ENCODE measurements at places on chromosomes 4 and X.

- no peak for DNase-seq
Measured at GRCh38 chr4:134147941-134148340, 53.6 kb downstream of the PABPC4L start.

DNA sequence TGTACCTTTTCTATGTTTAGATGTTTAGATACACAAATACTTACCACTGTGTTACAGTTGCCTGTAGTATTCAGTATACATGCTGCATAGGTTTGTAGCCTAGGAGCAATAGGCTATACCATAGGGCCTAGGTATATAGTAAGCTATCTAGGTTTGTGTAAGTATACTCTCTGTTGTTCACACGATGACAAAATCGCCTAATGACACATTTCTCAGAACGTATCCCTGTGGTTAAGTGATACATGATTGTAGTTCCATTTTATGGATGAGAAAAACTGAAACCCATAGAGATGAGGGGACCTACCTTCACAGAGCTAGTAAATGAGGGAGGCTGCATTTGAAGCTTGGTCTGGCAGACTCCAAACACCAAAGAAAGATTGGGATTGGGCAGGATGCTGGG lies 79.4 kb upstream of the EFNB1 start:
- DNase-seq = no peak

- DNase-seq = no peak
Measured at GRCh38 chrX:85627363-85627762, 247.9 kb upstream of the POF1B start.

GRCh38 chr4:22063613-22064012 lies 115.0 kb upstream of the KCNIP4 start:
- no peak for DNase-seq

DNA sequence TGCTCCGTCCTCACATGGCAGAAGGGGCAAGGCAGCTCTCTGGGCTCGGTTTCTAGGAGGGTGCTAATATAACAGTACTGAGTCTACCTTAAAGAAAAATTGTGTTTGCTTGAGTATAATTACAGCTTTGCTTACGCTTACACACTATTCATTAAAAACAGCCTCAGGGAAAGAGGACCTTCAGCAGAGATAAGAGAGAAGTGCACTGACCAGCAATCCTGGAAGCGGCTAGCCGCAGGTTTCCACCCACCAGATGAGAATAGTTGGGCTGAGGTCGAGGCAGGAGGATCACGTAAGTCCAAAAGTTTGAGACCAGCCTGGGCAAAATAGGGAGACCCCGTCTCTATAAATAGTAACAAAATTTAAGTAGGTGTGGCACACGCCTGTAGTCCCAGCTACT lies 15.2 kb upstream of the MRFAP1 start:
- no peak for DNase-seq

- DNase-seq = no peak
Measured at GRCh38 chrX:118216509-118216908, 99.9 kb upstream of the KLHL13 start.

DNA sequence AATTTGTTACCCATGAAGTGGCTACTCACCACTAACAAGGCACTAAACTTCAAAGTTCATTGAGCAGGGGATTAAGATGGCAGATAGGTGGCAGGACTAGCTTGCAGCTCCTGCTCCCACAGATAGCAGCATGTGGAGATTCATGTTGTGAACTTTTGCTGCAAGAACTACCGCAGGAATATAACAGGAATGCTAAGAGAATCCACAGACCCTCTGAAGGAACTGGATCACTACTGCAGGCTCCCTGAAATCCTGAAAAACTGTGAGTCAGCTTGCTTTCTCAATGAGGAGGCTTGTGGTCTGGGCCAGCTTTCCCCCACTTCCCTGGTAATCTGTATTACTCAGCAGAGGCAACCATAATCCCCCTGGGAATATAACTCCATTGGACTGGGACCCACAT lies 118.5 kb upstream of the VCX2 start:
- no peak for DNase-seq

- DNase-seq = no peak
Measured at GRCh38 chrX:47458528-47458927, 24.5 kb downstream of the ZNF41 start.

DNA sequence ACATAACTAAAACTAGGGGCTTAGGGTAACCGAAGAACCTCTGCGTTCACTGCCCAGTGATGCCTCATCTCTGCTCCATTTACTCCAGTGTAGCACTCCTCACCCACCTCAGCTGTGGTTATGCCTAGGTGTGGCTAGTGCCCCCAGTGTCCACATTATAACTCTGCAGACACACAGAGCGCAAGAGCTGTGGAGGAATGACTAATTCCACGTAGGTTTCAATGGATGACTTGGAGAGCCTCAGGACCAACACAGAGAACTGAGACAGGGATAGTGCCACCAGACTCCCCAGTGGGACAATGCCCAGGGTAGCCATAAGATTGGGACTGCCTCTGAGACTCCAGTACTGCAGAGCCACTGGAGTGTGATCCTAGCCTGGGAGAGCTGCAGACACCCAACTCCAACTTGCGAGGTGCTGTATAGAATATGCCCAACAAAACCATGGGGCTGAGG lies 542.4 kb upstream of the DIPK2B start:
- no peak for DNase-seq

DNA sequence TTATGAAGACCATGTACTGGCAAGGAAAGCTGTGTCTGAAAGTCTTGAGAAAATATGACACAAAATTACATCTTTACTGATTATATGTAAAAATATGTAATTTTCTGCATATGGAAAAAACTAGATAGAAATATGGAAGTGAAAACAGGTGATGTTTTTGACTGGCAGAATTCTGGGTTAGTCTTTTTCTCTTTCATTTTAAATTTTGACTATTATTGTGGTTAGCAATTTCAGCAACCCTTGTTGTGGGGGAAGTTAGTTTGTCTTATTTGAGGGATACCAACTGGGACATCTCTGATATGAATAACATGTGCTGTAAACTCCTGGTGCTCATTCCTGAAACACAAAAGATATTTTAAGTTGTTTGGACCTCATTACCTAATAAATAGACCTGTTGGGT lies 49.9 kb upstream of the CPEB2 start:
- no peak for DNase-seq

- no peak for DNase-seq
Measured at GRCh38 chrX:40262157-40263013, 164.6 kb upstream of the BCOR start.

DNA sequence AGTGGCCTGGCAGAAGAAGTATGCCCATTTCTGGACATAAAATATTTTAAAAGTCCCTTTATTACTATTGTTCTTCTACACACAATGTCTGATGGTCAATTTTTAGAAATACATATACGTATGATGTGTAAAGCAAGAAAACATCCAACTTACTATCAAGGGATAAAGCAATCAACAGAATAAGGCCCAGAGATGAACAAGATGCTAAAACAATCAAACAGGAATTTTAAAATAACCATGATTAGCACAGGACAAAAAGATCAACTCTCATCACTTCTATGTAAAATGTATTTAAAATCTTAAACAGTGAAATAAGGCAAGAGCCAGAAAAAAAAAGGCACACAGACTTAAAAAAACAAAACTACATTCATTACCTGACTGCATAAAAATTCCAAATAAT lies 60.9 kb downstream of the MTNR1A start:
- DNase-seq = no peak

DNA sequence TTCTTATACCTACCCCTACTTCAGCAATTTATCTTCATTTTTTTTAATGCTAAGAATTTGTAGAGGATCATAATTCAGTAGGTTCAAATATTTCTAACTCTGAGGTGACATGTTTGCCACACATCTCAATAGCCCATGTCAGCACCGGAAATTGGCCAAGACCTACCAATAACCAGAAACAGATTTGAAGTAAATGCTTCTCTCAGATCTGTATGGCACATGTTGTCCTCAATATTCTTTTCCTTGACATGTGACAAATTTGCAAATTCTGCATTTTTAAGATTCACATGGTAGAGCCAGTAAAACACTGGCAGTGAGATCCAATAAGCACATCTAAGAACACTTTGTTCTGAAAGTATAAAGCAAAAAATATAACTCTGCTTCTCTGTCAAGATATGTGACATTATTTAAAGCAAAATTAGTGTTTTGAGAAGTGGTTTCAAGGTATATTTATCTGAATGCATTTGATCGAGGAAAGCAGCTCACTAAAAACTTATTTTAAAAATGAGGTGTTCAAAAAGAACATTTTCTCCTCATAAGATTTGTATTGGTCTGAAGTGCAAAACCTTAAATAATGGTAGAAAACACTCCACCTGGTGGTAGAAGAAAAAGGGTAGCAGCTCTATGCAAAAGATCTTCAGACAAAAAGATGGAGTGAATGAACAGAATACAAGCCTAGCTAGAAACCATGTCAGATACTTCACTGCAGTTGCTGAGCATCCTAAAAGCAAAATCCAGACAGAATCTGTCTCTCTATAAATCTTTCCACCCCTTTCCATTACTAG lies 513.8 kb upstream of the FAM241A start:
- DNase-seq = no peak

DNA sequence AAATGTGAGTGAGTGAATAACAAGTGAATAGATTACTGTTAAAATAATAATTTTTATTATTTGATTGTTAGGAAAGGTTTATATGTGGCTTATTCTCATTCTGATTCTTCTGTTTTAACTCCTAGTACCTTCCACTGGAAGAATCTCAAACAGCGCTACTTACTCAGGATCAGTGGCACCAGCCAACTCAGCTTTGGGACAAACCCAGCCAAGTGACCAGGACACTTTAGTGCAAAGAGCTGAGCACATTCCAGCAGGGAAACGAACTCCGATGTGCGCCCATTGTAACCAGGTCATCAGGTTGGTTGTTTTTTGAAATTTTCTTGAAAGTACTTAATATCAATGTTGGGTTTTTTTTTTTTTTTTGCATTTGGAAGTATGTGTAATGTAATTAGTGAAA lies 117.6 kb upstream of the BMPR1B start:
- DNase-seq = no peak

DNA sequence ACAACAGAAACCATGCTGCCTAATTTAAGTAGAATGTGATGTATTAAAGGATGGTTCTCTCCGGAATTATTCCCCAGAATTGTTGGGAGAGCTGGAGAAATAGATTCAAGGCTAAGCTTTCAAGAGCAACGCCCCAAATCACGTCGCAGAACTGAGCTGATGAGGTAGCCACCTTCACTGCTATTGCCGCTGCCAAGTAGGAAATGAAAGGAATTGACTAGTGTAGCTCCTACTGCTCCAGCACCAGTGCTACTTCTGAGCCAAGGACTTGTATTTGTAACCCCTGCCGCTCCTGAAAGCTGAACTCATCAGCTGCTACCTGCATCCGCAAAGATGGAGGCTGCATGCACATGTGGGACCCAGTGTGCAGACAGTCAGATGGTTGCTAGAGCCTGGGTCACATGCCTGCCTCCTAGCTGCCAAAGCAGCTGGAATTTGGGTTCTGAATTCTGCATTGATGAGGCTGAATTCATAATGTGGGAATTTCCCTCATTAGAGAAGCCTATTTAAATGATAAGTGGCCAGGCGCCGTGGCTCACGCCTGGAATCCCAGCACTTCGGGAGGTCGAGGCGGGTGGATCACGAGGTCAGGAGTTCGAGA lies 173.9 kb downstream of the PDGFRA start:
- DNase-seq = no peak

DNA sequence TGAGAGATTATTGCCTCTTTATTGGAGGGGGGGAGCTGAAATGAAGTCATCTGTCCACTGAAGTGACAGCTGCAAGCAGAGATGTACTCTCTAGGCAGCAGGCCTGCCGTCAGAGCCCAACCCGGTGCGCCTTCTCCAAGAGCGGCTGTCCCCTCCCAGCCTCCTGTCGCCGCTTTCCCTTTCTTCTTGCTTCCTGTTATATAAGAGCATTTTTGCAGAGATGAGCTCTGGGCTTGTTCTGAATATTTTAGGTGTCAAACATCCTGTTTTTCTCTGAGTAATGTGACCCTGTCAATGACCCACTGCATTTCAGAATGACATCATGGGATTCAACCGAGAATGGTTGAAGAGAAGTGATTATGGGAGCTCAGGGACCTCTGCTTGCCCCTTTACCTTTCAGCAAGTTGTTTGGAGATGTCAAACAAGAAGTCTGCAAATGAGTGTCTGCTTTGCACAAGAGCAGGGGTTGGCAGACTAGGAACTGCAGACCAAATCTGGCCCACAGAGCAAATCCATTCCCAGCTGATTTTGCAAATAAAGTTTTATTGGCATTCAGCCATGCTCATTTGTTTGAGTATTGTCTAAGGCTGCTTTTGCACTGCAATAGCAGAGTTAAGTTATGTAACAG lies 79.9 kb downstream of the SLC9A6 start:
- DNase-seq = no peak

- DNase-seq = no peak
Measured at GRCh38 chr4:65696436-65696835, 26.1 kb upstream of the EPHA5 start.

- DNase-seq = no peak
Measured at GRCh38 chr4:112327965-112328733, 31.0 kb downstream of the ALPK1 start.

GRCh38 chr4:188032170-188032569 lies 36.6 kb downstream of the ZFP42 start:
- DNase-seq = no peak

- DNase-seq = no peak
Measured at GRCh38 chr4:31104577-31104976, 384.4 kb downstream of the PCDH7 start.

DNA sequence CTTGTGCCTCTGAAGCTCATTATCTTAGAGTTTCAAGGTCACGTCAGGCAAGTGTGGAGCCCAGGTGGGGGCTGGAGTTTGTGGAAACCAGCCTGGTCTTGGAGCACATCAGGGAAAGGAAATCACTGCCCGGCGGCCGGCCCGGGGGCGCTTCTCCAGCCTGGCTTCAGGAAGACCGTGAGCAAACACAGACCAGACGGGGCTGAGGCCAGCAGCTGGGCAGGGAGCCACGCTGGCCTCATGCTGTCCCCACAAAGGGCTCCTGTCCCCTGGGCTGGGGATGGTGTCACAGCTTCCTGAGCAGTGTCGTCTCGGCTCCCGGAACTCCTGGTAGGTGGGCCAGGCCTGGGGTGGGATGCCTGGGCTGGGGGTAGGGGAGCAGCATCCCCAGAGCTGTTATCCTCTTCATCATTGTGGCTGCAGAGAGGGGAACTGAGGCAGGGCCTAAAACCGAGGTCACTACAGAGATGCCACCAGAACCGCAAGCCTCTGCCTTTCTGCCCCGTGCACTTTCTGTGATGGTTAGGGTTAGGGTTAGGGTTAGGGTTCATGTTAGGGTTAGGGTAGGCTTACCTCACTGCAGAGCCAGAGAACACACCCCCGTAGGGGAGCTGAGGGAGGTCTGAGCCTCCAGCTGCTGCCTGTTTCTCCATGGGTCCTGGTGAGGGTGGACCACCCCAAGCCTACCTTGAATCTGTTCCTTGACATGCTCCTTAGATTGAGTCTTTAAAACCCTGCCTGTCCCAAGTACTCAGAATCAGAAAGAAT lies 77.5 kb downstream of the HTRA3 start:
- DNase-seq = no peak

GRCh38 chrX:121150217-121150616 lies 102.8 kb downstream of the GLUD2 start:
- DNase-seq = no peak

DNA sequence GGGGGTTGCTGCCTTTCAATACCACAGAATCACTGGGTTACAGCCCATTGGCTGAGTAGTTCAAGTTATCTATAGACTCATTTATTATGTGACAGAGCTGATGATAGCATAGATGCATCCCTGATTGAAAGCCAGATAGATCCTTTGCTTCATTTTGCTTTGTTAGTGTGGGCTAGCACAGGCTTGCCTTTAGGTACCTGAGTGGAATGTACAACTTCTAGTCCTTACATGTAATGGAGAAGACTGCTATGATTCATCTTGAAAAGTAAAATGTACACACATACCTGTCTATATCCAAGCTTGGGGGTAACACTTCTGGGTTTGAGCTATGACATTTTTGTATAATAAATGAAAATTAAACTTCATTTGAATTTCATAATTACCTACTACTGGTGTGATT lies 226.0 kb upstream of the FTHL17 start:
- no peak for DNase-seq

- DNase-seq = no peak
Measured at GRCh38 chrX:103734125-103734760, 23.5 kb downstream of the TMEM31 start.

All from T-helper 22 cell (primary cell).